ENCODE measurements at places on chromosomes 2 and 18.

GRCh38 chr2:98923244-98923940 lies 12.6 kb downstream of the CRACDL start:
- no peak for DNase-seq

DNA sequence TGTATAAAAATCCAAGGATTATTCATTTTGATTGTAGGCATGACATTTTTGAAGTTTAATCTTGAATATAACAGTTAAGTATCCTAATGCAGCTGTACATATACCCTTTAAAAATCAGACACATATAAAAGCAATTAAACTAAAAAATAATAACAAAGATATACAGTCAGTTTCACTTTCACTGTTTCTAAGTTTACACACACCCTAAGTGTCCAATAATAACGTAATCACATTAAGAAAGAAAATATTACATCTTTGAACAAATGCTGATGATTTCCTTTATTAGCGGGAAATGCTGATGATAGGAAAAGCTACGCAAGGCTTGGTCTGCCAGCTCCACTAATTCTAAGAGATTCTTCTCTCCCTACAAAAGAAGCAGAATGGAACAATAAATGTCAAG lies 38.8 kb downstream of the RTTN start:
- no peak for DNase-seq

DNA sequence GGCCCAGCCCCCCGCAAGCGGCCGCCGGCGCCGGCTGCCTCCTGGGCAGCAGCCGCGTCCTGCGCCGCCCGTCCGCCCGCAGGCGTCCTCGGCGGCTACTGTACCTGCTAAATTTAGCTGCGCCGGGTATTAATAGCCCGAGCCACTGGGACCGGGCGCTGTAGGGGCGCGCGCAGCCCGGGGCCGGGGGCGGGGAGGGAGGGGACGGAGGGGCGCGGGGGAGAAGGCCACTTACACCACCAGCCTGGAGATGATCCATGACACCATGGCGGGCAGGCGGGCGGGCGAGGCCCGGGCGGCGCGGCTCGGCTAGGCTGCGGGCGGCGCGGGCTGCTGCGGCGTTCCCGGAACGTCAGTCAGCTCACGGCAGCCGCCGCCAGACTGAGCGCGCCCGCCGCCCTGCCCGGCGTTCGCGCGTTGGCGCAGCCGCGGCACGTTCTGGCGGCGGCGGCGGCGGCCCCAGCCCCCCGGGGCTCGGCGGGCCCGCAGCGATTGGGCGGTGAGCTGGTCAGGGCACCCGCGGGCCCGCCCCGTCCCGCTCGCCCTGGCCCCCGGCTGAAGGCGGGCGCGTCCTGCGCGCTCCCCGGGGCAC lies at the start of gene REEP1:
TSS of gene REEP1 (minus strand) at position 383 of the 592 bp plus-strand sequence. CDS start at position 267, 116 bp downstream.
- peak; percentile 23 for DNase-seq

- DNase-seq, result no peak
These were observed 211.8 kb downstream of the NEDD4L start for GRCh38 chr18:58255701-58256311.

GRCh38 chr2:7895289-7895688 lies 786.6 kb upstream of the ID2 start:
- no peak for DNase-seq
